ENCODE measurements at places on chromosomes 7 and 10.

GRCh38 chr10:113239566-113240350, 289.7 kb downstream of the TCF7L2 start:
- DNase-seq, result no peak

GRCh38 chr7:2632733-2633537, 1.1 kb downstream of the TTYH3 start:
- no peak for DNase-seq

- DNase-seq, result no peak
These were observed 29.4 kb downstream of the WDFY4 start for GRCh38 chr10:48714088-48714487.

DNA sequence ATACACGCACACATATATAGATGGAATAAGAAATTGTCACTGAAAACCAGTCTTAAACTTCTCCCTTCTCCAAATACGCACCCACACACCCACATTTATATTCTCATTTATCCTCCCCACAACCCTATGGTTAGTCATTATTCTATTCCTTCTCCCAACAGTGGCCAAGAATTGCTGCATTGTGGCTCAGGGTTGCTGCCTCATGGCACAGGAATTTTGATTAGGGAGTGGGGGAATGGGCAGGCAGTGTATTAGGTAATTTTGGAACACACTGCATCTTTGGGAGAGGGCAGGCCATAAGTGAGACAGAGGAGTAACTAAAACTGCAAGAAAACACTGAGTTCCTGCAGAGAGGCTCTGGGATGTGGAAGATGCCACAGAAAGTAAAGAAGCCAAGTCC, 35.7 kb downstream of the NAPEPLD start:
- DNase-seq, result peak; percentile 97

DNA sequence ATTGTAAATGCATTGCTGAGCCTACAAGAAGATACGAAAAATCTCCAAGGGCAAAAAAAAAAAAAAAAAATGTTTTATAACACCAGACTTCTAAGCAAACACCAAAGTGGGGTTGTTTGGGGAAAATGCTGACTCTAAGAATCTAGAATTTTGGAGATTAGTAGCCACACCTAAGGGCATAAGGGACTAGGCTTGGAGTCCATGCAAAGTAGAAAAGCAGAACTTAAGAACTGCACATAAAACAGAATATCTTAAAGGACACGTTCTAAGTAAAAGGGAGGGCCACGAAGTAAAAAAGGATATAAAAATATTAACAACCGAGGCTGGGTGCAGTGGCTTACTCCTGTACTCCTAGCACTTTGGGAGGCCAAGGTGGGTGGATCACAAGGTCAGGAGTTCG, 269.8 kb upstream of the AUTS2 start:
- no peak for DNase-seq

DNA sequence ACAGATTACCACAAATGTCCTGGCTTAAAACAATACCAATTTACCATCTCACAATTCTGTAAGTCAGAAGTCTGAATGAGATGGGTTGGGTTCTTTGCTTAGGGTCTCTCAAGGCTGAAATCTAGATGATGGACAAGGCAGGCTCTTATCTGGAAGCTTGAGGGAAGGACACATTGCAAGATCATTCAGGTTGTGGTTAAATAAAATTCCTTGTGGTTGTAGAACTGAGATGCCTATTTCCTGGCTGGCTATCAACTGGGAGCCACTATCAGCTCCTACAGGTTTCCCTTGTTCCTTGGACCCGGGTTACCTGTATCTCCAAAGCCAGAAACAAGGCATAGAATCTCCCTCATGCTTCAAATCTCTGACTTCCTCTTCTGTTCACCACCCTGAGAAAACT, 148.4 kb downstream of the MDFIC start:
- no peak for DNase-seq

Measured in astrocyte of the cerebellum (primary cell).